A549 (cell line): ENCODE measurements at places on chromosomes 2 and 18. TPM values are rescaled to one million over a fixed set of nuclear protein-coding genes. Genes with fewer than 3 reads are reported as not detected.

Gene TCF23
- polyA plus RNA-seq, result not detected in 3 replicates

Gene SLC19A3
- polyA plus RNA-seq, result 2.2 to 2.8 TPM (median 2.7 TPM) in 3 replicates

Gene HOXD1
- 0.11 to 0.17 TPM (median 0.12 TPM) in 3 replicates for polyA plus RNA-seq

Gene IER3IP1
- 25.1 to 29.0 TPM (median 28.0 TPM) in 3 replicates for polyA plus RNA-seq

Gene TMEM247
- polyA plus RNA-seq, result not detected in 3 replicates

Gene AQP4
- 0.17 TPM in 1 of 3 replicates, not detected in the others for polyA plus RNA-seq

Gene RBM44
- polyA plus RNA-seq, result 0.14 to 0.30 TPM (median 0.21 TPM) in 3 replicates
